ENCODE measurements at places on chromosomes 1 and 21. TPM values are rescaled to one million over a fixed set of nuclear protein-coding genes. Genes with fewer than 3 reads are reported as not detected.

DNA sequence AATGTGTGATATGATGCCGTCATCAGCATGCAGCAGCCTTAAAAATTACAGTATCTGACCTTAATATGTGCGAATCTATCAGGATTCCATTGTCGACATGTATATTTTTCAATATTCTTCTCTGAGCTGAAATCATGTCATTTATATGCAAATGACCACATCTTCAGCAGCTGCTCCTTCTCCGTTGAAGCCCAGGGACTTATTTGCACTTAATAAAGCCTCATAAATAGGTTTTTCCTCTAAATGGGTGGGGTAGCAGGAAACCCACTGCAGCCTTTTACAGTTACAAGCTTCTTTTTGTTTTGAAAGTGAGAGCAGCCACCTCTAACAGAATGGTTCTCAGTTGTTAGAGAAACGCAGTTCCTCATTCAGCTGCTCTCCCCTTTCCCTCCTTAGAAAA lies 178.8 kb upstream of the ZNF644 start:
- DNase-seq = no peak

DNA sequence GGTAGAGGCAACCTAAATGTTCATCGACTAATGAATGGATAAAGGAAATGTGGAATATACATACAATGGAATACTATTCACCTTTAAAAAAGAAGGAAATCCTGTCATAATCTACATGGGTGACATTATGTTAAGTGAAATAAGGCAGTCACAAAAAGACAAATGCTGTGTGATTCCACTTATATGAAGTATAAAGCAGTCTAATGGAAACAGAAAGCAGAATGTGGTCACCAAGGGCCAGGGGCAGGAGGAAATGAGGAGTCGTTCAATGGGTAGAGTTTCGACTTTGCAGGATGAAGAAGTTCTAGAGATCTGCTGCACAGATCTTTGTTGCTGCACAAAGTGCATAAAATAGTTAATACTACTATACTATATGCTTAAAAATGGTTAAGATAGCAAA lies 7.8 kb downstream of the DIPK1A start:
- DNase-seq = no peak

GRCh38 chr1:228162286-228163006 lies 3.2 kb upstream of the IBA57 start:
- DNase-seq = no peak

DNA sequence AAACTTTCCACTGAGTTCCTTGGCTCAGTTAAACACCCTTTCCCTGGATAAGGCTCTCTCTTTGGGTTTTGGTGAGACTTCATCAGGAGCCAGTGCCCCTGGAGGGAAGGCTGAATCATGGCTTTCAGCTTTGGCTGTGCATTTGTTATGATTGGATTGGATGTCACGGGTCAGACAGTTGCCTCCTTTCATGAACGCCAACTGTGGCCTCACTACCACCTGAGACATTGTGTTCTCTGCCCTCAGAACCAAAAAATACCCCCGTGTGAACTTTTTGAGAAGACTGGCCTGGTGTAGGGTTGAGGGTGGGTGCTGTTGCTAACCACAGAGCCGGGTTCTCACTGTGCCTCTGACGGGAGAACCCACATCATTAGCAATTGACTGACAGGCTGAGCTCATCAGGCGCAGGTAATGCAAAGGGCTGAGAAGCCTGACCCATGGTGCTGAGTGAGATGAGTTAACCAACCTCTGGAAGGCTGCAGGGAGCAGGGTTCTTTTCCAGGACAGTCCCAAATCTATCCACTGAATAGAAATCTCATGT lies 65.6 kb downstream of the HHAT start:
- no peak for DNase-seq

DNA sequence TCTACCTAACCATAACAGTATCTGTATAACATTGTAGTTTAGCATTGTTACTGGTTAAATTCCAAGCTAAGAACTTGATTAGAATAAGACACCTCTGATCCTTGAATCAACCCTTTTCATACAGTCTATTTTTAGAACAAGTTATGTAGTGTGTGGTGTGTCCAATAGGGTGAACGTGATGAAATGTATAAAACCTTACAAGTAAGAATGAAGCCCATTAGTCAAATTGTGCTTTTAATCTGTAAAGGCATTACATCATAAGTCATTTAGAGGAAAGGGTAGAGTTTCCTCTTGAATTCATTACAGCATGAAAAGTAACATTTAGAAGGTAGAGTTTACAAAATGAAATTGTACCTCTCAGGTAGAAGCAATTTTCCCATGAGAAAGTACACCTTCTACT lies 479.2 kb downstream of the LTN1 start:
- no peak for DNase-seq

GRCh38 chr1:119662034-119662437 lies 14.0 kb upstream of the ZNF697 start:
- no peak for DNase-seq

DNA sequence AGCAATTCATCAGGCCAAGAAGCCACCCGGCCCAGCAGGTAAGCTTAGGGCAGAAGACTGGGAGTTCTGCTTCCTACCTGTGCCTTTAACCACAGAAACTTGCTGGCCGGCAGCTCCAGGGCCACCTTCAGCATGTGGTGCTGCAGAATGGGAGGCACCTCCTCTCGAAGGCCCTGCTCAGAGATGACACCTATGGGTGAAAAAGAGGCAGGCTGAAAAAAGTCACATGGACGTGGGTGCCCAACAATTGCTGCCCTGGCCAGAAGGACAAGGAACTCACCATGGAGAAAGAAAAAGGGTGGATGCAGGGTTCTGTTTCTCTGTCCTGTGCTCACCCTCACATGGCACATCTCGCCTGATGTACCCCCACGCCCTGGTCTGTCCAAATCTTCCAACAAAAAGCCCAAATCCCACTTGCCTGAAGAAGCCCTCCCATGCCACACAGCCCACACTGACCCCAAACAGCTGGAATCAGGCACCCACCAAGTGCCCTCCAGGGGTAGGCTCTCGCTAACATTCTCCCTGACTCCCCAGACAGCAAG lies 33.0 kb downstream of the URB1 start:
- DNase-seq = no peak

- DNase-seq = no peak
Observed at GRCh38 chr1:151892190-151892589, 17.1 kb downstream of the THEM4 start.

GRCh38 chr1:116470671-116471070 lies 97.6 kb downstream of the ATP1A1 start:
- DNase-seq = no peak

- DNase-seq = no peak
Observed at GRCh38 chr1:180033390-180033789, 78.8 kb downstream of the CEP350 start.

- DNase-seq = no peak
Observed at GRCh38 chr1:5297886-5298239, 643.5 kb downstream of the AJAP1 start.

DNA sequence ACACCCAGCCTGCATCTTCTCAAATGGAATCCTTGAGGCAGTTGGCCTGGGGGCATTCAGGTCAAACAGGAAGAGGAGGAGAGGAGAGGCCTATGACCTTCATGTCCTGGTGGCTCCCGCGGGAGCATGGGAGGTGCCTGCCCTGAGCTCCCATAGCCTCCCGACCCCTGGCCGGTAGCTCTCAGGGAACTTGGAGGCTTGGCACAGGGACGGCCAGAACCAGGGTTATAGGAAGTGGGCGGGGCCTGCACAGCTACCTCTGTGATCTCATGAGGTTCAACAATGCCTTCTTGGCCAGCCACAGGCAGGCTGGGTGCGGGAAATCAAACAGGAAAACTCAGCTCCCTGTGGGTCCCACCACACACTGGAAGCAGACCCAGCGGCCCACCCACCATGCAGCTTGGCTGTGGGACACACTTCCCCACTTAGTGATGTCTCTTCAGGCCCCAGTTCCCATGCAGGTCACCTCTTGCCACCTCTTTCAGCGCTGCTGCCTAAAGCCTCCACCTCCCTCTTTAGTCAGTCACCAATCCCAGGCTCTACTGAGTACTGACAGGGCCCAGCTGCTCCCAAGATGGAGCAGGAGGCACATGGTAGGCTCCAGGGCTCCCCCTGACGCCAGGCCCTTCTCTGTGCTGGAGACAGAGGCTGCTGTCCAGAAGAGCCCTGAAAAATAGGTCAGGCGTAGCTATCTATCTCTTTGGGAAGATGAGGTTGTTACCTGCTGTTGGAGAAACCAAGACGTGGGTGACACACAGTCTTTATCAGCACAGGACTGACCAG lies at the start of gene SLFNL1:
Gene SLFNL1, minus strand, starts transcription at position 200 of the 783 bp plus-strand sequence. CDS start 1,065 bp downstream, outside the sequence.
- no peak for DNase-seq

Gene MXRA8
- 0.66 TPM for total RNA-seq

Gene SH3BGR
- 3.1 TPM for total RNA-seq

Gene FASLG
- total RNA-seq = 7.2 TPM
